Fibroblast of skin of left quadriceps (primary cell): ENCODE measurements at places on chromosomes 7 and 10.

- no peak for DNase-seq
Measured at GRCh38 chr10:117805139-117805538, 241.6 kb downstream of the RAB11FIP2 start.

DNA sequence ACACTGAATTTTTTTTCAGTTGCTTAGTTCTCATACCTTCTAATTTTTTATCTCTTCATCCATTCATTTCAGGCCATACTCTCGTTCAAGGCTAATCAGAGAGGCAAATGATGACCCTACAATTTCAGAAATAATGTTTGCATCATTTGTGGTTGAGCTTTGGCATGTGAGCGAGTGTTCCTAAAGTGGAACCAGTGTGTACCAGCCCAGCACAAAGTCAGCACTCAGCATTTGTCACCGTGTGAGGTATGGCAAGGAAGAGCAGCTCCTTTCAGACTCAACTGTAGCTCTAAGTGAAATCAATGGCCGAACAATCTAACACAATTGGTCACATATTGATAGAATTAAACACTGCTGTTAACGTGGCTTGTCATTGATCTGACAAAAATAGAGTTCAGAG is 154.6 kb downstream of the POU6F2 start:
- no peak for DNase-seq

DNA sequence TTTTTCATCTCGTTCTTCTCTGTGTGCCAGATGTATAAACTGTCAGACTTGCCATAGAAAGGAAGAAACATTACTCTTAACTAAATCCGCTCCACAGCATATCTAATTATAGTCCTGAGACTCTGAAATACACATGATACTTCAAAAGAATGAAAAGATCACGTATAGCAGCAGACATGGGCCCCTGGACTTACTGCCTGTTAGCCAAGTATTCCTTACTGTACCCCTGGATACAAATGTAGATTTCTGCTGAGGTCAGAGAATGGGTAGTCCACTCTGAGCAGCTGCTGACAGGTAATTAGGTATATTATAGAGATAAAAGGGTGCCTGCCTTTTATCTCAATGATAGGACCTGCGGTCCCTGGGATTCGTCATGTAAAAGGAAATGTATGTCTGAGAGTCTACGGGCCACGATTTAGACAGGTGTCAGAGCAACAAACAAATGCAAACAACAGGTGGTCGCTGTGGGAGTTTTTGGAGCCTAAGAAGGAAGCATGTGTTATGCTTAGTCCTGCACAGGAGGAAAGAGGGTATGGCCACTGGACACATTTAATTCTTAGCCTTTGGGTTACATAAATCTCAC is 69.4 kb downstream of the VOPP1 start:
- DNase-seq = no peak

GRCh38 chr10:34886906-34887642 is 72.0 kb upstream of the PARD3 start:
- DNase-seq = no peak

- DNase-seq = no peak
Measured at GRCh38 chr10:28177944-28178637, 124.8 kb downstream of the MPP7 start.

- no peak for DNase-seq
Measured at GRCh38 chr7:135257-135653, 57.1 kb upstream of the FAM20C start.
